ENCODE measurements at places on chromosomes 12 and 14.

DNA sequence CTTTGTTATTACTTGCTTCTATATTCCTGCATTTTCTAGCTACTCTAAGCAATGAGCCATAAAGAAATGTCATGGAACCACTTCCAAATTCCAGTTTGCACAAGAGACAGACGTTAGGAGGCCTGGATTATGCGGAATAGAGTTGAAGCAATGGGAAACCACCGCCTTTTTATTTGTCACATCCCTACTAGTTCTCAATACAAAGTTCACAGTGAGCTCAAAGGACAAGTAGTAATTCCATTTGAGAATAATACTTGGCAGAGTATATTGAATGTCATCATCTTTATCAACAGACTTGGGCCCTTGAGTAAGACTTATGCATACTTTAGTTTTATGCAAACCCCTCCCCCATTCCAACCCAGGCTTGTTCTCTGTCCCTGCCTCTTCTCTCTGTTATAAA, 3.7 kb upstream of the SLC15A5 start:
- no peak for DNase-seq

DNA sequence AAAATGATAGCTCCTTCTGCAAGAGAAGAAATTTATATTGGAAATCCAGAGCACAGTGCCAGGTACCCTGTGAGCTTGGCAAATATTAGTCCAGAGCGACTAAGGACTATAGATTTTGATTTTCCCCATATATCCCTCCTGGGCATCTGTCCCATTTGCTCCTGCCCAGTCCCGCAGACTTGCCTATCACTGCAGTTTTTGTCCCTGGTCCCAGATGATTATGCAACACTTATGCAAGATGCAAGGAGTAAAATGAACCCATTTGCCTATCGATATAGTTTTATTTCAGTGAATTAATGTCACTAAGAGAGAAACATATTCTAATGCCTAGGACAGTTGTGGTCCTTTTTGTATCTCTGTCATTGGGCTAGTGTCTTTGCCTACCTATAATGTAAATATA, 215.9 kb upstream of the BMP4 start:
- DNase-seq: no peak

DNA sequence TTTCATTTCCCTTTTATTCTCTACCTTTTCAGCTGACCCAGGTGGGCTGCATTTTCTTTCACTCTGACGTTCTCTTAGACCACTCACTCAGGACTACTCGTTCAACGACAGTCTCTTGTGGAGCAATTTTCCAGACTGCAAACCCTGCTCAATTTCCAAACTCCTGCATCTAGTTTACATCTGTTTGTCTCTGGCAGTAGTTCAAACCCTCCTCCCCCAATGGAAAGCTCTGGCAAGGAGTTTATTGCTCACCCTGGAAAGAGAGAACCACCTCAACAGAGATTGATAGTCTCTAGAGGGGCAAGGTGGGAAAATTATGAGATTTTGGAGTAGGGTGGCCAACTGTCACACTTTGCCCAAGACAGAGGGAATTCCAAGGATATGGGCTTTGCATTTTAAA, 130.2 kb downstream of the TSHR start:
- no peak for DNase-seq

- DNase-seq: no peak
Measured at GRCh38 chr12:64086946-64087345, 135.2 kb downstream of the KICS2 start.

- DNase-seq: no peak
Measured at GRCh38 chr14:22255017-22255950, 333.7 kb downstream of the DAD1 start.

DNA sequence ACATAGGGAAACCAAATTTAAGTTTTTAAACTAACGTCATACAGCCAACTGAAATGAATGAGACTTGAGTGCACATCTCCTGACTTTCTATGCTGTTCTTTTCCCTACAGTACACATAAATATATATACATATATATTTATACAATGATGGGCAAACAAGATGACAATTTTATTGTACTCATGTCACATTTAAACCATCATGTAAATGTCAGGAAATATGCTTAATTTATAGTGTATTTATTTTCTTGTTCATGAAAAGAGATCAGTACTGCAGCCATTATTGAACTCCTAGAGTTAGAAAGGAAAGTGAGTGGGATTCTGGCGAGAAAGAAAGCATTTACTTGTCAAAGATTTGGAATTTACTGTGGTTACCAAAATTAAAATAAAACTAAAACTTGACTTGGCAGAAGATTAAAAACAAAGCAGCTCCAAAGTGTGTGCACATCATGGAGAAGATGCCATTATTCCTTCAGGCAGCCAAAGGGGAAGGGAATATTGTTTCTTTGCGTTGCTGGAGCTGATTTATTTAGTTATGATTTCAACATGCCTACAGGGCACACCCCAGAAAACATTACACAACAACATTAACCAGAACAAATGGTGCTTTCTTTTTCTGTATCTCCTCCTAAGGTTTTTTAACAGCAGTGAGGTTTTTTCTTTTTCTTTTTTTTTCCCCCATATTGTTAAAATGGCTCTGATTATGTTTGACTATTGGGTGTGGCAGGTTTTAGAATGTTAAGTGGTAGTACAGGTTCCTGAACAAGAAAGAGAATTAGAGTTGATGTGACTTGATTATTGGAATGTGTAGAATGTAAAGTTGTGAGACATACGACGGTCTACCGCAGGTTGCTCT, 144.6 kb downstream of the RAD51B start:
- peak; percentile 54 for DNase-seq
